Hepatic stellate cell (primary cell): ENCODE measurements at places on chromosomes 6 and 20.
A peak's percentile ranks its signal among the peaks of the same experiment; 100 is the strongest.

DNA sequence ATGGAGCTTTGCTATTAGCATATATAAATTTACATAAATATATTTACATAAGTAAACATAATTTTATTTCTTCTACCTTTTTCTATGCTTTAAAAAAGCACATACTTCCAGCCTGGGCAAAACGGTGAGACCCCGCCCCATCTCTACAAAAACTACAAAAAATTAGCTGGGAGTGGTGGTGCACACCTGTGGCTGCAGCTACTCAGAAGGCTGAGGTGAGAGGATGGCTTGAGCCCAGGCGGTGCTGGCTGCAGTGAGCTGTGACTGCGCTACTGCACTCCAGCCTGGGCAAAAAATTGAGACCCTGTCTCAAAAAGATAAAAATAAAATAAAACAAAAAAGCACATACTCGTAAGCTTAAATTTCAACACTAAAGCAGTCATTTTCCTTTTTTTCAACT is 30.3 kb downstream of the ELOVL5 start:
- DNase-seq: no peak

DNA sequence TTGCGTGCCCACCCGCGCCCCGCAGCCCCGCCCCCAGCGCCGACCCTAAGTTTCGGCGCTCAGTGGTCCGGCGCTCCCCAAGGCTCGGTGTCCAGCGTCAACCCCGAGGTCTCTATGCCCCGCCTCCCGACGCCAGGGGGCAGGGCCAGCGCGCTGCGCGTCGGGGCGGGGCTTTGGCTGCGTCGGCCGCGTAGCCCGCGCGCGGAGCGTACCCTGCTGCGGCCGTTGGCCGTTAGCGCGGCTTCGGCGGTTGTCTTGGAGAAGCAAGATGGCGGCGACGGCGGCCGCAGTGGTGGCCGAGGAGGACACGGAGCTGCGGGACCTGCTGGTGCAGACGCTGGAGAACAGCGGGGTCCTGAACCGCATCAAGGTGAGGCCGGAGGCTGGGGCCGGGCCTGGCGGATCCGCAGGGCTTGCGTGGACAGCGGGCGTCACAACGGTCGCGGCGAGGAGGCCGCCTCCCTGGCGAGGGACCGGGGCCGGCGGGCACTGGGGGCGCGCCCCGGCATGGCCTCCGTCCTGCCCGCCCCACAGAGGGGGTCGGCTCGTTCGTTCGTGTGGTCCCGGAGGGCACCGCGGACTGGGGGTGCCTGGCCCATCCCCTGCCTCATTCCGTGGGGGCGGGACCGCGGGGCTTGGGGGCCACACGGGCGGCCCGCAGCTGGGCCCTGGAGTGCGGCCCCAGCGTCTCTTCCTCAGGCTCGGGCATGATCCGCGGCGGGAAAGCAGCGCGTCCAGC is at the start of gene CEP43:
Gene CEP43 (plus strand): TSS at position 253 of the 739 bp plus-strand sequence. CDS start 16 bp downstream, at position 269.
- peak; percentile 94 for DNase-seq

DNA sequence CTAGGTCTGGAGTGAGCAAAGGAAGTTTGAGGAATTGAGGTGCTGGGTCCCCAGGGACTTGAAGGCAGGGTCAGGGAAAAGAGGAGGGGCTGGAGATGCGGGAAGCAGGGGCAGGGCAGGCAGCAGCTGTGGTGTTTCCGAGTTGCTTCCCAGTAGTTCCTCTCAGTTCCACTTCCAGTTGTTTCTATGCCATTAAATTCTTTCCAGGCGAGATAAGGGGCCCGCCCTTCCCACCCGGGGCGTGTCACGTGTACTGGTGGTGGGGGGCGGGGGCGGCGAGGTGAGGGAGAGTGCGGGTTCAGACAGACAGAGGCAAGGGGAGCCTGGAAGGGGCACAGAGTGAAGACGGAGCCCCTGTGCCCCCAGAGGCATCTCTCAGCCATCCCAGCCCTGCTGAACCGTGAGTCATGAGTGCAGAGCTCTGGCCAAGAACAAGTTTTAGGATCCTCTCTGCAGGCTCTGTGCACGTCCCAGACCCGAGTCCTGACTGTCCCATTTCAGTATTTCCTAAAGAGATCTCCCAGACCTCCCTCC is 977 bp downstream of the TNXB start:
- DNase-seq: peak; percentile 82

DNA sequence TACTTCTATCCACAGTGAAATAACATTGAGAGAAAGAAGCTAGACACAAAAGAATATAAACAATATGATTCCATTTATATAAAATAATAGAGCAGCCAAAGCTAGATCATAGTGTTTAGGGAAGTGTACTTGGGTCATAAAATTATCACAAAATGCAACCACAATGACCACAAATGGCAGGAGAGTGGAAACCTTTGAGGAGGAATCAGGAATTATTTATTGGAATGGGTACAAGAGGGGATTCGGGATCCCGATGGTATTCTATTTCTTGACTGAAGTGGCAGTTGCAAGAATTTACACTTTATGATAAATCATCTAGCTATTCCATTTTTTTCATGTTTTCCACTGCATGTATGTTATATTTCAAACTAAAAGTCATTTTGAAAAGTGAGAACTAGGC is 76.1 kb downstream of the IPCEF1 start:
- no peak for DNase-seq

- DNase-seq: no peak
Observed at GRCh38 chr20:23588434-23589403, 17.0 kb downstream of the CST9 start.

DNA sequence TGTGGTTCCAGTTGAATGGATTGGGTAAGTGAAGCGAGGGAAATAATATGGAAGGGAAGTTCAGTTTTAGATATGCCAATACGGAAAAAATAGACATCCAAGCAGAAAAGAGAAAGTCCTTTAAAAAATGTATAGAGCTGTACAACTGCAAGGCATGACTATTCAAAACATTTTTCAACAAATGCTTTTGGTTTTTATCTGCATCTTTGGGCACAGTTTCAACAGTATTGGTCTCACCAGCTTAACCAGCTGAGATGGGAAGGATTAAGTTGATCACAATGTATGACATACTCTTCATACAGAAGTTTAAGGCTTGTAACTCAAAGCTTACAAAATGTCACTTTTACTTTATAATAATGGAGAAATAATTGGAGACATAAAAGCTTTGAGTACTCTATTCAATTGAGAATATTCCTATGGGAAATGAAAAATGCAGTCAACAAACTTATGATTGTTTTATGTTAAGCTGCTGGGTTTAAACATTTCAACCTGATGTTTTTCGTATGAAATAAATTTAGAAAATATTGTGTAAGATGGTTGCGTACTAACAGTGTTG is 16.3 kb upstream of the UTRN start:
- DNase-seq: no peak

DNA sequence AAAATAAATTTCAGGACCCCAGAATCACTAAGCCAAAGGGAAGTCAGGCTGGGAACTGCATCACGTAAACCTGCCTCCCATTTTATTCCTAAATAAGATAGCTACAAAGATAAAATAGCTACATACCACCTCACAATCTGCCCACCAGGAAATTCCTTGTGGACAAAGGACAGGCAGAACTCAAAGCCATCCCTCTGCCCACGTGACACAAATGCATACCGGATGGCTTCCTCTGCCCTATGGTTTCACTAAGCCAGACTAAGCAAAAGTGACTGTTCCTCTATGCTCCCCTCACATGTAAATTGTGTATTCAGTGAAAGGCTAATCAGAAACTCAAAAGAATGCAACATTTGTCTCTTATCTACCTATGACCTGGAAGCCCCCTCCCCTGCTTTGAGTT is 15.0 kb downstream of the MBOAT1 start:
- DNase-seq: no peak

GRCh38 chr6:15914553-15914952 is 214.3 kb upstream of the MYLIP start:
- DNase-seq: no peak

GRCh38 chr20:59809630-59810448 is 123.6 kb downstream of the SYCP2 start:
- no peak for DNase-seq

DNA sequence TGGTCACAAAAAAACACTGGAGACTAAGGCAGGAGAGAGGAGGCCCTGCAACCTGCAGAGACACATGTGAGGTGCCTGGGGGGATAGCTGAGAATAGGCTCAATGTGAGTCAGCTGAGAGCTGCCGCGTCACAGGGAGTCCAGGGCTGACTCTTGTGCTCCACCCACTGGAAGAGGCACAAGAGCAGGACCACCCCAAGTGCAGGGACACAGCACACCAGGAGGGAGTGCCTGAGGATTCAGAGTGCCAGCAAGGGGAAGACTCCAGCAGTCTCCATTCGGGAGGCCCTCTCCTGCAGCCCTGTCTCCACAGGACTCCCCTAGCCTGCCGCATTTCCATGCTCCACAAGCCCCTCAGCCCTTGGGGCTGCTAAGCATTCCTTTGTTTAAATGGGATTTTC is 105.5 kb downstream of the HUS1B start:
- DNase-seq: no peak

GRCh38 chr6:161407115-161407514 is 133.3 kb upstream of the AGPAT4 start:
- no peak for DNase-seq

GRCh38 chr6:2959909-2960719 is 11.3 kb downstream of the SERPINB6 start:
- peak; percentile 92 for DNase-seq

GRCh38 chr20:3276680-3277015 is 37.7 kb upstream of the SLC4A11 start:
- peak; percentile 21 for DNase-seq

DNA sequence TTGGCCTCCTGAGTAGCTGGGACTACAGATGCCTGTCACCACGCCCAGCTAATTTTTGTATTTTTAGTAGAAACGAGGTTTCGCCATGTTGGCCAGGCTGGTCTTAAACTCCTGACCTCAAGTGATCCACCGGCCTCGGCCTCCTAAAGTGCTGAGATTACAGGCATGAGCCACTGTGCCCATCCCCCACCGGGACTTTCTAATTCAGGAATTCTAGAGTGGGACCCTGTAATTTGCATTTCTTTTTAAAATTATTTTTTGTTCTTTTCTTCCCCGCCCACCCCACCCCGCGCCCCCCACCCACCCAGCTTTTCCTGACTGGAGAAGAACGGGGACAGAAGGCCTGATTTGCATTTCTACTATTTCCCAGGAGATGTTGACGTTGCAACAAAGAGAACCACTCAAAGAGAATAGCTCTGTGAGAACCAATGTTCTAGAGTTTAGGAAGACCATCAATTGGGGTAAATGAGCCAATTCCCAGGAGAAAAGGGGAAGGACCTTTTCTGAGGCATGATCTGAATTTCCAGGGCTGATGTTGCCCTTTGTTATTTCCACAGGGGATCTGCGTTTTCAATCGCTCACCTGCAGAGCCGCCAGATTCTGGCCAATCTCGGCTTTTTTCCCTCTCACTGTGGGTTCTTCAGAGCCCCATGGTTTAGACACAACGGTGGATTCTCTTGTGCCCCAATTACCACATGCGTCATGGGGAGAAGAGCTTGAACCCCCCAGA is 33.2 kb upstream of the TFAP2C start:
- DNase-seq: no peak

- no peak for DNase-seq
Observed at GRCh38 chr6:97850458-97851212, 567.6 kb upstream of the MMS22L start.
